Spinal cord (tissue), 10 donors: ENCODE measurements at places on chromosomes 6 and 20.

DNA sequence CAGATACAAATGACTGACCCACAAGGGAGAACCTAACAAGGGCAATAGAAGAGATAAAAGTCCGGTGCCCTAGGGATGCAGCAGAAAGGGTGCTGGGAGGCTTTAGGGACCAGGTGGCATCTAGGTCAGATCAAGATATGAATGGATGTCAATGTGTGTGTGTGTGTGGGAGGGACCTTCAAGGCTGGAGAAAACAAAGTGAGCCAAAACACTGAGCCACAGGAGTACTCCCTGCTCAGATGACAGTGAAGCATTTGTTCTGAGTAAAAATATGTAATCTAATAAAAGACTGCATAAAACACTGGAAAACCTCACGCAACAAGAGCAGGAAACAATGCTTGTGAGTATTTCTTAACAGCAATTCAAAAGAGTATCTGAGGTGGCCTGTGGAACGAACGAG lies 28.2 kb downstream of the ZNF337 start:
- DNase-seq: no peak

DNA sequence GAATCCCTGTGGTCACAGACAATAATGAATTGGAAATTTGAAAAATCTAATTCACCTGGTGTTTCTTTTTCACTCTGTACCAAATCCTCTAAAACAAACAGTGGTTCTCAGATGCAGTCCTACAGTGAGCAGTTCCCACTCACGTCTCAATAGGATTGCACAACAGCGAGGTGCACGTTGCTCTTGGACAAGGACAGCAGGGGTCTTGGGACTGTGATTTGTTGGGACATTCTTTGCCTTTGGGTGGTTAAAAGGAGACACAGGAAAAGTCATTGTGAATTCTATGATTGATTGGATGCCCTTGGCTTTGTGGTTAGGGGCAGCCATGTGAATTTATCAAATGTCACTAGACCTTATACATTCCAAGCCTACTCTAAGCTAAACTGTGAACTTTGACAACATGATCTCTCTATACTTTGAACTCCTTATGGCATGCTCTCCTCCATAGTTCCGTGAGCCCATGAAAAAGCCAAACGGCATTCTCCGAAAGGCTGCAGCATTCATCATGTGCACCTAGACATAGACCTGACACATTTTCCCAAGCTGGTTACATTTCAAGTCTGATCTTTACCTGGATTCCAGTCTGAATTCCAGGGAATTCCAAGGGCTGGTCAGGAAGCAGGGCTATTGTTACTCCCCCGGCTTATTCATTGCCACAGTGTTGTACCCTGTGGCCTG lies 647 bp downstream of the UNC93A start:
- no peak for DNase-seq

DNA sequence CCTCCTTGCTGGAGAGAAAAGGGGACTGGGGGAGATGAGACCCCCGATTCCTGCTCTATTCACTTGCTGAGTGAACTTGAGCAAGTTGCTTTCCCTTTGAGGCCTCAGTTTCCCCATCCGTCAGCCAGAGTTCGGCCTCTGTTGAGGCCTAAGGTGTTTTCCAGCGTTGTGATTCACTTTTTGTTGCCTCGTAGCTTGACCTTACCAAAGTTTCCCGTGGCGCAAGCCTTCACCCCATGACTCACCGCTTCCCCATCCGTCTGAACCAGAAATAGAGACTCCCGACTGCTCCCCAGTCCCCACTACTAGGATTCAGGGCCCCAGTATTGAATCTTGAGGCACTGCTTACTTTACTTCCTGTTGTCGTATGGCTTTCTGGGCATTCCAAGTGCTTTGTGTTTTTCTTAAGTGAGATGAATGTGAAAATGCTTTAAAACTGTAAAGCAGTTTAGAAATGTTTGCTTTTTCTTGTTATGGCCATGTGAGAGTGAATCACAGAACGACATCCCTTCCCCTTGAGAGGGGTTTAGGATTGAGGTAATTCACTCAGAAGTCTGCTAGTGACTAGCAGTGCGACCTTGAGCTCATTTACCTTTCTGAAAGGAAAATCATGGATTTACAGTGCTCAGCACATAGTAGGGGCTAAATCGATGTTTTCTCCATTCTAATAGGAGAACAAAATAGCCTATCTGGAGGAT lies 1.2 kb downstream of the CHMP4B start:
- no peak for DNase-seq

DNA sequence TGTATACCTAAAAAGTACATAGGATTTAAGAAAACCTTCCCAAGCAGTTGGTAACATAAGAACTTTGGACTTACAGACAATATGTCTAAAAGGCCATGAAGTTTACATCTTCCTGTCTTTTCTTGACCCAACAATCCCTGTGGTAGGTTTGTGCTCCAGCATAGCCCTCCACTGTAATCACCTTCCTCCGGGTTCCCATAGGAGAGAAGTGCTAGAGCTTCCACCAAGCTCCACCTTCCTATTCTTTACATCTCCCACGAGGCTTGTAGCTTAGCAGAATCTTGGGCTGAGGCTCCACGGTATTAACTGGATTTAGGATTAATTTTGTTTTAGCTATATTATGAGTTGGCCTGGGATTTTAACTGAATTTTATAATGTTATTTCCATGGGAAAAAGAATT lies 23.3 kb downstream of the ADGRG6 start:
- no peak for DNase-seq

DNA sequence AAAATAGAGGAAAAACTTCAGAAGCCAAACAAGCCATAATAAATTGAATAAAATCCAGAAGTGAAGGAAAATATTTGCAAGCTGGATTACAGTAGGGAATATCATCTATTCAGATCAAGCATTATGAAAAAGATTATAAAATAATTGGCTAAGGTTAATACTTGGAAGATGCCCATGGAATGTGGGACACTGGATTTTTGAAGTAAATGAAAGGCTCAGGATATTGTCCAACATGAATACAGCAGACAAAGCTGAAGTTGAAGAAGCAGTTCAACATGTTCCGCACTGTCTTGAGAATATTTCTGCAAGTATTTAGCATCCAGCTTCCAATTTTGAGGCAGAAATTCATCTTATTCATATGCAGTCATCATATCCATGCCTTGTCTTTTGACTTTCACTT lies 1278.4 kb upstream of the GJE1 start:
- no peak for DNase-seq

- DNase-seq: no peak
These were observed 13.1 kb downstream of the FUCA2 start for GRCh38 chr6:143498428-143498827.
